Brain (organoid and tissue), 16 donors: ENCODE measurements at places on chromosomes 7 and 10. TPM values are rescaled to one million over a fixed set of nuclear protein-coding genes. Genes with fewer than 3 reads are reported as not detected.
A peak's percentile ranks its signal among the peaks of the same experiment; 100 is the strongest.

The KLLN gene
- 0.24 TPM for polyA plus RNA-seq

The ASZ1 gene
- polyA plus RNA-seq = not detected

The OR2A1 gene
- not detected for polyA plus RNA-seq

DNA sequence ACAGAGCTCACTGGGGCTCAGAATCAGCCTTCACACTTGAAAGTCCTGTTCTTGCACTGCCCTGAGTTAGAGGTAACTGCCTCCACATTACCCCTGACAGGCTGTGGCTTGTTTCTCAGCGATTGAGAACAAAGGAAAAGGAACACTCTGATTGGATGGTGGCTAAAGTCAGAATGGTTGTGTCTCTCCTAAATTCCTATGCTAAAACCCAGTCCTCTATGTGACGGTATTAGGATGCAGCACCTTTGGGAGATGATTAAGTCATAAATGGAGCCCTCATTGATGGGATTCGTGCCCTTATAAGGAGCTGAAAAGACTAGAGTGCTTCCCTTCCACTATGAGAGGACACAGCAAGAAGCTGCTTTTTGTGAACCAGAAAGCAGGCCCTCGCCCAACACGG lies 38.9 kb upstream of the DGKI start:
- no peak for DNase-seq

- peak; percentile 73 for DNase-seq
These were observed at the start of gene MYOF for GRCh38 chr10:93482145-93482834. TSS of gene MYOF (minus strand) at chr10:93482334. CDS start at chr10:93482194, 140 bp downstream.

DNA sequence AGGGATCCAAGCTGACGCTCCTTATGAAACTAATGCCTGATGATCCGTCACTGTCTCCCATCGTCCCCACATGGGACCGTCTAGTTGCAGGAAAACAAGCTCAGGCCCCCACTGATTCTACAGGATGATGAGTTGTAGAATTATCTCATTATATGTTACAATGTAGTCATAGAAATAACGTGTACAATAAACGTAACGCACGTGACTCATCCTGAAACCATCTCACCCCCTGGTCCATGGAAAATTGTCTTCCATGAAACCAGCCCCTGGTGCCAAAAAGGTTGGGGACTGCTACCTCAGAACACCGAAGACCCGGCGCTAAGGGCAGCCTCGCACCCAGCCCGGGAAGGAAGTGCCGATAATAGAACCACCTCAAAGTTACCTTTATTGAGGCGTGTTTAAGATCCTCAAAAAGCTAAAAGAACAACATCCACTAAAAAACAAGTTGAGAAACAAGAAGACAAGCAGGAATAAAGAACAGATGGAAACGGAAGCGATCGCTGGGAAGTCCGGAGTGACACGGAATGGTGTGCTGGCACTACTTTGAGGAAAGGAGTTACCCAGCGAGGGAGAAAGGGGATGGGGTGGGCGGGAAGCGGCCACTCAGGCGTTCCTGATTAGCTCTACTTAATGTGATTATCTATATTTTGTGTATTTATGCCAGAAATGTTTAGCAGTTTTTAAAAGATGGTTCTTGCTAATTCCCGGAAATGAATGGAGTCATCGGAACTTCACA lies 50.1 kb upstream of the PRKAR1B start:
- DNase-seq = no peak

- DNase-seq = no peak
These were observed 3.8 kb downstream of the REEP3 start for GRCh38 chr10:63525021-63525420.

GRCh38 chr7:30255064-30255769 lies 29.2 kb upstream of the ZNRF2 start:
- DNase-seq = no peak
